Lung (tissue), 17 donors: ENCODE measurements at places on chromosomes 11 and 22. TPM values are rescaled to one million over a fixed set of nuclear protein-coding genes. Genes with fewer than 3 reads are reported as not detected.

Gene CCDC188
- 4.0 TPM for total RNA-seq

Gene GGT5
- 9.8 TPM for total RNA-seq

Gene SHANK2
- 42.7 TPM for total RNA-seq

Gene KIF18A
- 1.7 TPM for total RNA-seq

Gene DENND6B
- total RNA-seq = 10.5 TPM

GRCh38 chr22:46139895-46140350, 10.4 kb upstream of the PPARA start:
- no peak overlapping the region for H3K4me3 ChIP-seq
- H3K36me3 ChIP-seq = no peaks in the 10 kb centered on the region
- H3K4me1 ChIP-seq = peaks cover 5% of the 10 kb centered on the region
- H3K27me3 ChIP-seq = no peaks in the 10 kb centered on the region

DNA sequence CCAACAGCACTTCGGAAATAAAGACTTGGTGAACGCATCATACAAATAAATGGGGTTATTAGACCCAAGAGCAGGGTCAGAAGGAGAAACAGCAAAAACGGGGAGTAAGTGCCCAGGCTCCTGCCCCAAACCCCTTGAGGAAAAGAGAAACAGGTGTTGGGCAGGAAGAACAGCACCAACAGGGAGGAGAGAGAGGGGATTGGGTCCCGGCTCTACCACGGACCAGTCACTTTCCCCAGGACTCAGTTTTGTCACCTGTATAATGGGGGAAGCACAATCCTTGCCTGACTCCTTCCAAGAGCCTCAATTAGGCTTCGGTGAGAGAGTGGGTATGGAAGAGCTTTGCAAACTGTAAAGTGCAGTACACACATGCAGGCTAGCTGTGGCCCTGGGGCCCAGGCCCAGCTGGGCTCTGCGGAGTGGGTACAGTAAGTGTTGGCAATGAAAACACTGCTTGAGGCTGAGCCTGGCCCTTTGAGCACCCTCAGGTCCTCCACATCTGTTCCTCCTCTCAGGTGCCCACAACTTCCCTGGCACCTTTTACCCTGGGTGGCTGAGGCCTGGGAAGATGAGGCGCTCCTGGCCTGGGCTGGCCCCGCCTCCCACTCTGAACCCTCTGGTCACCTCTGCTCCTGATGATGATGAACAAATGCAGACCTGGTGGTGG, 8.9 kb downstream of the SLC29A2 start:
- peak overlapping the region; percentile 0 for H3K27ac ChIP-seq
- H3K4me3 ChIP-seq = no peak overlapping the region
- DNase-seq = no peak
- H3K4me1 ChIP-seq = peaks cover 5% of the 10 kb centered on the region
- no peaks in the 10 kb centered on the region for H3K36me3 ChIP-seq
- H3K27me3 ChIP-seq = no peaks in the 10 kb centered on the region

- DNase-seq = no peak
- H3K36me3 ChIP-seq = no peaks in the 10 kb centered on the region
- H3K27ac ChIP-seq = no peak overlapping the region
- H3K4me3 ChIP-seq = no peak overlapping the region
- no peaks in the 10 kb centered on the region for H3K27me3 ChIP-seq
- H3K4me1 ChIP-seq = no peaks in the 10 kb centered on the region
Measured at GRCh38 chr11:73298233-73298632, 9.8 kb upstream of the ARHGEF17 start.

DNA sequence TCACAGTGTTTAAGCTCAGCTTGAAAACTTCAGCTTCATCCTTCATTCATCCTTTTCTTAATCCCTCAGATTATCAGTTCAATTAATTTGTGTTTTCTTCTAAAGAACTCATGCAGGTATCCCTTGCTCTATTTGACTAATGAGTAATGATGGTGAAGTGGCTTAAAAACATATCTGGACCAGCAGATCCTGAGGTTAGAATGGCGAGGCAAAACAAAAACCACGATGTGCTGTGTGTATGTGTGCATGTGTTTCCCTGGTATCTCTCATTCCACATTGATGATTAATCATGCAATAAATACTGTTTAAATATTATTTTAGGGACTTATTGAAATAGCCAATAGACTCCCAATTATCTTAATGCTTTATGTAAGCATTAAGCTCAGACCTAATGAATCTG, 437.0 kb downstream of the DYNC2H1 start:
- DNase-seq = no peak
- H3K36me3 ChIP-seq = no peaks in the 10 kb centered on the region
- no peak overlapping the region for H3K27ac ChIP-seq
- H3K4me1 ChIP-seq = no peaks in the 10 kb centered on the region
- no peaks in the 10 kb centered on the region for H3K27me3 ChIP-seq

DNA sequence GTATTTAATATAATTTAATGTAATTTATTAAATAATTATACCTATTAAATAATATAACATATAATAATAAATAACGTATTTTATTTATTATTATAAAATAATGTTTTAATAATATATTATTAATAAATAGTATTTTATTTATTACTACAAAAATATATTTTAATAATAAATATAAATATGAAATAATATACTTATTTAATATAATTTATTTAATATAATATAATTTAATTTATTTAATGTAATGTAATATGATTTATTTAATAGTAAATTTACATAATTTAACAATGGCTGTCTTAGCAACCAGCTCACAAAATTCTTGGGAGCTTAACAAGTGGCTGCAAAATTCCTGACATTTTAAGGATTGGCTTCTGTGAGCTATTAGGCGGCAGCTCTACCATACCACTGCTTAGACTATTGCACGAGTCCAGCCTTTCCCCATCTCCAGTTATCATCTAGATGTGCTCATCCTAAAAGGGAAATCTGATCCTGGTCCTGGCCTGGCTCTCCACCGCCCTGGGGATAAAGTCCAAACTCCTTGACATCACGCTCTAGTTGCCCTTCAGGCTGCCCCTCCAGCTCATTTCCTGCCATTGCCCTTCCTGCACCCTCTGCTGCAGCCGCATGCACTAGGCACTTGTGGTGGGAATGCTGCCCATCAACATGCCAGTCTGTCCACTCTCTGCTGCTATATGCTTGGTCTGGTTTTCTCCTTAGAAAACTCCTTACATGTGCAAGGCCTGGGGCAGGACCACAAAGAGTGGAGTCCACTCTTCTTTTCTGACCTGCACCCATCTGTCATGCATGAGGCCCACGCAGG, 9.8 kb downstream of the MMP20 start:
- no peak overlapping the region for H3K4me3 ChIP-seq
- H3K27ac ChIP-seq = no peak overlapping the region
- H3K36me3 ChIP-seq = no peaks in the 10 kb centered on the region
- DNase-seq = no peak

GRCh38 chr22:35995348-35995747, 33.3 kb downstream of the RBFOX2 start:
- H3K4me3 ChIP-seq = no peak overlapping the region
- peak overlapping the region; percentile 72 for H3K27ac ChIP-seq
- H3K4me1 ChIP-seq = peaks cover 7% of the 10 kb centered on the region
- no peak for DNase-seq

- no peaks in the 10 kb centered on the region for H3K27me3 ChIP-seq
- H3K4me1 ChIP-seq = no peaks in the 10 kb centered on the region
- DNase-seq = peak; percentile 40
- H3K36me3 ChIP-seq = no peaks in the 10 kb centered on the region
Measured at GRCh38 chr11:85627332-85627997, at the start of gene DLG2. TSS of gene DLG2 (minus strand) at chr11:85627344.

DNA sequence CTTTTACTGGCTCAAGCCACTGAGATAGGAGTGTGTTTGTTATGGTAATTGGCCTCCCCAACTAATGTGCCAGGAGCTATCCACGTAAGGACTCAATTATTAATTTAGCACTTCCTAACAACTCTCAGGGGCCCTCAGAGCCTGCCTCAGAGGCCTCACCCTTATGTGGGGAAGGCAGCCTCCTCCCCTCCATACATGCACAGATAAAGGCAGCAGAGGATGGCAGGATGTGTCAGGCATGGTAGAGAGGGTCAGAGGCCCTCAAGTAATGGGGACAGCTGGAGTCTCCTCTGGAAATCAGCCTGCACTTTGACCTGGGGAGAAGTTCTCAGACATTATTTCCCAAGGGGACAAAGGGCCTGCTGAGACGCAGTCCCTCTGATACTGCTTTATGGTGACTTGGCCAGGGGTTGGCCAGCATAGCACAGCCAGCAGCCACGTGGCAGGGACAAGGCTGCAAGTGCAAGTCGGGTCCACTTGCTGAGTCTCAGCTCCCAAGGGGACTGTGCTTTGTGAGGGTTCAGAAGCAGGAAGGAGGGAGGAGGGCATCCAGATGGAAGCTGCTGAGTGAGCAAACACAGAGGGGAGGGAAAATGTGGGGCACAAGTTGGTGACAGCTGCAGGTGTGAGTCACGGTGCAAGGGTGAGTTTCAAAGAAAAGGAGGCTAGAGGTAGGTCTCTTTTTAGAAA, 17.0 kb downstream of the MOGAT2 start:
- no peaks in the 10 kb centered on the region for H3K36me3 ChIP-seq
- no peaks in the 10 kb centered on the region for H3K27me3 ChIP-seq
- no peaks in the 10 kb centered on the region for H3K4me1 ChIP-seq
- H3K27ac ChIP-seq = no peak overlapping the region

DNA sequence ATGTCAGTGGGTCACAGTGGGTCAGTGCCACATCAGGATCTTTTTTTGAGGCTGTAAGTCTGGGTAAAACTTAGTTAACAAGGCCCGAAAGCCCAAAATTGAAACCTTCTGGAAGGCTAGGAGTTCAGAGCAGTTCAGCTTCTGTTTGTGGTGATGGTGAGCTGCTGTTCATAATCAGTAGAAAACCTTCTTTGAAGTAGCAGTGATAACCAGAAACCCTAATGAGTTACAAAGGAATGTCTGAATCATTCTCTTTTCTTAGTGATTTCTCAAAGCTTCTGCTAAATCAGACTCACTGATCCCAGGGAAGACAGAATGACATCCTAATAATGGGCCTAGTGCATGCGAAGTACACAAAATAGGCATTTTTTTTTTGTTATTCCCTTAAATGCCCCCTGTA, 124.7 kb downstream of the PARVA start:
- no peak overlapping the region for H3K4me3 ChIP-seq
- H3K27me3 ChIP-seq = no peaks in the 10 kb centered on the region
- peaks cover 24% of the 10 kb centered on the region for H3K4me1 ChIP-seq
- H3K27ac ChIP-seq = peak overlapping the region; percentile 34
- no peak for DNase-seq

- H3K27me3 ChIP-seq = no peaks in the 10 kb centered on the region
- H3K27ac ChIP-seq = no peak overlapping the region
- no peaks in the 10 kb centered on the region for H3K36me3 ChIP-seq
Measured at GRCh38 chr11:92685049-92685448, 284.4 kb upstream of the MTNR1B start.

- no peak for DNase-seq
- no peak overlapping the region for H3K27ac ChIP-seq
- H3K27me3 ChIP-seq = no peaks in the 10 kb centered on the region
- H3K4me3 ChIP-seq = no peak overlapping the region
Measured at GRCh38 chr22:49042877-49043859, 784.5 kb downstream of the BRD1 start.

DNA sequence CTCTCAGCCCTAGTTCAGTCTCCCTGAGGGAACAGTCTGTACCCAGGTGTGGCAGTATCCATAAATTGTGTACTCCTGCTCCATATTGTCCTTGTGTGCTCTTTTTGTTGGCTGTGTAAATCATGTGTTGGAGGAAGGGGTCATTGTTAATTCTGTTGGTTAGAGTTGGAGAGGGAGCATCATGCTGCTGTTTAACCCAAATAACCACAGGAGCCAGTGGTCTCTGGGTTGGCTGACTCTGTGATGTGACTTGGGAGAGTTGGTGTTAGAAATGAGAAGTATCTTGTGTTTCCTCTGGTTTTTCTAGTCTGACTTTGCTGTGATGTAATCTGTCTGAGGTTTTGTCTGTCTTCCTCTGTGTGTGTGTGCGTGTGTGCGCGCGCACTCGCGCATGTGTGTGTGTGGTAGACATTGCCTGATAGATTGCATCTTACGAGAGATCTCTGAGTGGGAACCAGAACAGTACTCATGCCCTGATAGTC, 30.5 kb downstream of the CTNND1 start:
- peaks cover 4% of the 10 kb centered on the region for H3K4me1 ChIP-seq
- no peaks in the 10 kb centered on the region for H3K27me3 ChIP-seq
- DNase-seq = no peak
- H3K36me3 ChIP-seq = peaks cover 30% of the 10 kb centered on the region

GRCh38 chr11:36409152-36409816, 100.8 kb downstream of the TRAF6 start:
- no peaks in the 10 kb centered on the region for H3K27me3 ChIP-seq
- H3K27ac ChIP-seq = peak overlapping the region; percentile 45
- no peaks in the 10 kb centered on the region for H3K36me3 ChIP-seq
- no peak overlapping the region for H3K4me3 ChIP-seq

DNA sequence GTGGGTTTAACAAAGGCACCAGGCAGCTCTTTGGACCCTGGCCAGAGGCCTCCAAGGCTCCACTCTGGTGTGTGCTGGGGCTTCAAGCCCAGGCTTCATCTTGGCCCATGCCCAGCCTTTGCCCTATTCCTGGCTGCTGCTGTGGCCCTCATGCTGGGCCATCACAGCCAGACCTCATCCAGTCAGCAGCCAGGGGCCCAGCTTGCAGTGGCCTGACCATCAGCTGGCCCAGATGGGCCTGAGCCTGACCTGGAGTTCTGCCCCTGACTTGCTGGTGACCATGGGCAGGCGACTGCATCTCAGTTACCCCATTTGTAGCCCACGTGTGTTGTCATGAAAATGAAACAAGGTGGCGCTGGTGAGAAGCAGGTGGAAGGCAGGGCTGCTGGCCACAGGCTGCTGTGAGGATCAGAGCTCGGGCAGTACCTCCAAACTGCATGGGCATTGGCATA, 76.1 kb downstream of the MED15 start:
- no peaks in the 10 kb centered on the region for H3K4me1 ChIP-seq
- H3K27ac ChIP-seq = no peak overlapping the region
- peaks cover 8% of the 10 kb centered on the region for H3K36me3 ChIP-seq
- no peaks in the 10 kb centered on the region for H3K27me3 ChIP-seq
- DNase-seq = no peak

DNA sequence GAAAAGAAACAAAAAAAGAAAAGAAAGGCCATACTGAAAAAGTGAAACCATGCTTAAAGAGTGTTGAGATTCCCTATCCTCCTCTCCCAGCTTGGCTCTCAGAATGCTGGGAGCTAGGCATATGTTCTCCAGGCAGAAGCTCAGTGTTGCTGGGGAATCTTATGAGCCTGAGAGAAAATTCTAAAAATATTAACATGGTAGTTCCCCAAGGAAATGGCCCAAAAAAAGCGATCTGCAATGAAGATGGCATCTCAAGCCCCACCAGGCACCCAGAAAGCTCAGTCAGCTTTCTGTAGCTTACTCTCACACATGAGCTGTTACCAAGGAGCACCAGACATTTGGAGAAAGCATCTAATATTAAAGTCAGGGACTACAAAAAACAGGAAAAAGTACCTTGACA, 94.5 kb downstream of the CD44 start:
- no peak overlapping the region for H3K4me3 ChIP-seq
- no peaks in the 10 kb centered on the region for H3K27me3 ChIP-seq
- H3K4me1 ChIP-seq = peaks cover 16% of the 10 kb centered on the region
- H3K27ac ChIP-seq = no peak overlapping the region
